ENCODE measurements at places on chromosomes 1 and 21. TPM values are rescaled to one million over a fixed set of nuclear protein-coding genes. Genes with fewer than 3 reads are reported as not detected.

CFAP298 gene
- 22.0 TPM for total RNA-seq

PRR9 gene
- total RNA-seq: not detected

AMY1A gene
- total RNA-seq: not detected

SPRR2F gene
- total RNA-seq: not detected

HSD17B7 gene
- total RNA-seq: 4.6 TPM

KLF17 gene
- total RNA-seq: not detected

TCHH gene
- total RNA-seq: 0.05 TPM

FMO1 gene
- total RNA-seq: 1.3 TPM

SCAMP3 gene
- 61.5 TPM for total RNA-seq

SPATA6 gene
- 8.3 TPM for total RNA-seq

MTARC1 gene
- total RNA-seq: 12.8 TPM

CFAP74 gene
- not detected for total RNA-seq

Measured in cardiac septum (tissue), 1 donor.